ENCODE measurements at places on chromosomes 6 and 20.

DNA sequence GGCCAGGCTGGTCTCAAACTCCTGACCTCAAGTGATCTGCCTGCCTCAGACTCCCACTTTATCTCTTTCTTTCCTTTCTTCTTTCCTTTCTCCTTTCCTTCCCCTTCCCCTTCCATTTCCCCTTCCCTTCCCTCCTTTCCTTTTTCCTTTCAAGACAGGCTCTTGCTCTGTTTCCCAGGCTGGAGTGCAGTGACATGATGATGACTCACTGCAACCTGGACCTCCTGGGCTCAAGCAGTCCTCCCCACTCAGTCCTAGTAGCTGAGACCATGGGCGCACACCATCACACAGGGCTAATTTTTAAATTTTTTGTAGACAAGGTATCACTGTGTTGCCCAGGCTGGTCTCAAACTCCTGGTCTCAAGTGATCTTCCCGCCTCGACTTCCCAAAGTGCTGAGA is 377.6 kb upstream of the ZFP64 start:
- no peak for DNase-seq

DNA sequence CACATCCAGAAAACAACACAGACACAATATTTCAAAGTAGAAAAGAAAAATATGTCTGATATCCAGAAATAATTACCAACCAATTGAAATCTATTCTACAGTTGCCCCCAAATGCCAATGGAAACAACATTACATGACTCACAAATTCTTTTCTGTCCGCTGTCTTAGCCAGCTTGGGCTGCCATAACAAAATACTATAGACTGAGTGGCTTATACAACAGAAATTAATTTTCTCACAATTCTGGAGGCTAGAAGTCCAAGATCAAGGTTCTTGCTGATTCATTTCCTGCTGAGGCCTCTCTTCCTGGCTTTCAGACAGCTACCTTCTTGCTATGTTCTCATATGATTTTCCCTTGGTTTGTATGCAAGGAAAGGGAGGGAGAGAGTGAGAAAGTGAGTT is 698.1 kb downstream of the DHX35 start:
- DNase-seq, result no peak

DNA sequence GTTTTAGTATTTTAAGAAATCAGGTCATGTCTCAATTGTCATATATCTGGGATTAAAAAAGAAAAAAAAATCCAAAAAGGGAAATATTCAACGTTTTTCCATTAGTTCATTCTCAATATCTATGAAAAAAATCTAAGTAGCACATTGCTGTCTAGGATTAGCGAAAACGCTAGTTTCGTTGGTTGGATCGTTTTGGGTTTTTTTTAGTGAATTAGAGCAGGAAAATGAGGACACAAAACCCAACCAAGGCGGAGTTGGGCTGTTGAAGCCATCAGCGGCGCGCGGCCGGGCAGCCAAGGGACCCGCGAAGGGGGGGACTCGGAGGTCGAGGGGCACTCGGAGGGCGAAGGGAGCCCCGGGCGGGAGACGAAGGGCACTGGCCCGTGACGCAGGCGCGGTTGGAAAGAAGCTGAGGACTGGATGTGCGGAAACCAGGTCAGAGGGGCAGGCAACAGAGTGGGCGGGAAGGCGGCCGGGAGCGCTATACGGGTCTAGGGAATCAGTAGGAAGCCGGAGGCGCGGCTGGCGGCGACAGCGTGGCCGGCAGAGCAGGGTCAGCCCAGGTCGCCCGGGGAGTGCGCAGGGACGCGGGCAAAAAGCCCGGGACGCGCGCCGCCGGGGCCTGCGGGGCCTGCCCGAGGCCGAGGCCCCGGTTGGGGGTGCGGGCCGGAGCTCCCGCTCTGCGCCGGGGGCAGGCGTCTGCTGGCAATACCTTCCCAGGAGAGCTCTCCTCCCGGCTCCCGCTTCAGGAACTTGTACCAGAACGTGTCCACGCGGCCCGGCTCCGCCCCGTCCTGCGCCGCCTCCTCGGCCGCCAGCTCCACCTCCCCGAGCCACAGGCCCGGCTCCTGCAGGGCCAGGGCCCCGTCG is 599 bp downstream of the EPM2A start:
- DNase-seq, result peak; percentile 63

GRCh38 chr20:63405102-63405730 is 44.1 kb upstream of the CHRNA4 start:
- no peak for DNase-seq

- no peak for DNase-seq
Measured at GRCh38 chr6:8082954-8083858, 19.0 kb upstream of the BLOC1S5 start.

GRCh38 chr6:106446287-106446885 is 85.9 kb downstream of the CRYBG1 start:
- DNase-seq, result no peak

- no peak for DNase-seq
Measured at GRCh38 chr6:33708516-33709204, 2.8 kb downstream of the UQCC2 start.

DNA sequence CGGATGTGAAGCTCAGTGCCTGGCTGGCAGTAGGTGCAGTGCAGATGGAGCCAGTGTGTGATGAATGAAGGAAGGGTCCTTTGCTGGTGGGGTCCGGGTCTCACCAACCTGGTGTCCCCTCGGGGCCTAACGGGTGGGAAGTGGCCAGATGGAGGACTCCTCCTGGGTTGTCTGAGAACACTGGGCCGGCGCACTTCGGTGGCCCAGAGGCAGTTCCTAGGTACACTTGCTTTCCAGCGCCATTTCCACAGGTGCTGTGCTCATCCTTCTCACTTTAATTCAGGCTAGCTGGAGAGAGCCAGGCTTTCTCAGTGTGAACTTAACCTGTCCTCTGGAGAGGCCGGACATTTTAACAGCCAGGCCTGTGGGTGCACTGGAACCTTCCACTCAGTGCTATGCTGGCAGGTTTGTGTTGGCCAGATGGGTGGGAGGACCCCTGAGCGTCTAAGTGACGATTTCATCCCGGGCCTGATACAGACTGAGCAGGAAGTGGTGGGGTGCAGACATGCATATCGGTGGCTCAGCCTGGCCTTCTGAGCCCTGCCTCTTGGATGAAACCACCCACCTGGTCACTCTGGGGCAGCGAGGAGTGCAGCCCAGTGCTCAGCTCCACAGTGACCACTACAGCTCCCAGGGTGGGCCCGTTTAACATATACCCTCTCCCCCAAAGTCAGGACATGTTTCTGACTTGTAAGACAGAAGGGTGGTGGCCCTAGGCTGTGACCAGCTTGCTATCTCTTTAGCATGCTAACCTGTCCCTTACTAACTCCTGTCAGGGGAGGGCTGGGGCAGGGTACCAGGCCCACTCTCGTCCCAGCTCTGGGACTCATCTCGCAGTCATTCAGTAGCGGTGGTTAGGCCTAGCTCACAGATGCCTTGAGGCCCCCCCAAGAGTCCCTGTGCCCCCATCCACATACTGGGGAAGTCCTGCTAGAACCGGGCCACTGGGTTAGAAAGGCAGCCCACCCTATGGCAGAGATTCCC is 8.2 kb upstream of the PYGB start:
- DNase-seq, result no peak

- no peak for DNase-seq
Measured at GRCh38 chr6:128389820-128390534, 130.4 kb downstream of the PTPRK start.

GRCh38 chr6:138025528-138025978 is 81.7 kb downstream of the PERP start:
- no peak for DNase-seq

DNA sequence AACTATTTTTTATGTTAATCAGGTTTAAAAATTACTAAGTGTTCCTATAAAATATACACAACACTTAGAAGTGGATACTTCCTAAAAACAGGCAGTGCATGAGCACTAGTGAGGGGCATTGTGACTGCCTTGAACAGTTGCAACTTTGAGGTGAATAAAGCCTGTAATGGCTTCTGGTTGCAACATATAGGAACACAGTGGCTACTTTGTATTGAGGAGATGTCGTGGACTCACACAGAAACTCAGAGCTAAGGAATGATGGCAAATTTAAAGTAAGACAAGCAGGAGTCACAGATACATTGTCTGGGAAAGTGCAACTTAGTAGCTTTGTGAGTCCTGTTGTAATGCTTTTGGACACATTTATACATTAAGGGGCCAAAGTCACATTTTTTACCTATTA is 861 bp upstream of the HLA-A start:
- no peak for DNase-seq

- no peak for DNase-seq
Measured at GRCh38 chr20:41524980-41525613, 93.1 kb downstream of the CHD6 start.

DNA sequence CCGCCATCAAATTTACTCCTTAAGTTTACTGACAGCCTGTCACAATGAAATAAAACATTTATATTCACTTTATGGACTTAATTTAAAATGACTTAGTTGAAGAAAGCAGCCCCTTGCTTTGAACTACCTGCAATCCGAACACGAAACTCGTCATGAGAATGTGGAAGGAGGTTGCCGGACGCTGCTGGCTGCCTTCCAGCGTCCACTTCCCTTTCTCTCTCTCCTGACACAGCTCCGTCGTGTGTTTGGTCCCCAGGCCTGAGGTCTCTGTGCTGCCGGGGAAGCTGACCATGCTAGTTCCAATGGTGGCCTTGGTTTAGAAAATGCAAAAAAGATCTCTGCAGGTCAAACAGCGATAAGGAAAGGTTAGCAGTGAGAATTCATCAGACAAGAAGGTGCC is 519.7 kb downstream of the CDH26 start:
- DNase-seq, result no peak

- DNase-seq, result no peak
Measured at GRCh38 chr6:97438011-97438671, 155.1 kb upstream of the MMS22L start.

DNA sequence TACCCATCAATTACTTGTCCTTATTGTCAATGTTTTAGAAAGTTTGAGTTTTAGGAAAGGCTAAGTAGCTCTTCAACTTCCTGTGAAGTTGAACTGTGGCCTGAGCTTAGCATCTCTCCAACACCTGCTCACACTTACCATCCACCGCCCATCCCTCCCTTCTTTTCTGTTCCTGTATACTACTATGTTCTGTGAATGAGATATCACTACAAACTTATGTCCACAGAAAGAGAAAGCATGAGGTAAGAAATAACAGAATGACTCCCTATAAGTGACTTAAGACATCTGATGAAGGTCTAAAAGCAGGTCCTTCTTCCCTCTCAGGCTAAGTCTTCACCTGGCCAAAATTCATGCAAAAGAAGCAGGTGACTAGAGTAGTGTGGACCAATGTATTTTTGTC is 246.3 kb upstream of the PREP start:
- DNase-seq, result no peak

DNA sequence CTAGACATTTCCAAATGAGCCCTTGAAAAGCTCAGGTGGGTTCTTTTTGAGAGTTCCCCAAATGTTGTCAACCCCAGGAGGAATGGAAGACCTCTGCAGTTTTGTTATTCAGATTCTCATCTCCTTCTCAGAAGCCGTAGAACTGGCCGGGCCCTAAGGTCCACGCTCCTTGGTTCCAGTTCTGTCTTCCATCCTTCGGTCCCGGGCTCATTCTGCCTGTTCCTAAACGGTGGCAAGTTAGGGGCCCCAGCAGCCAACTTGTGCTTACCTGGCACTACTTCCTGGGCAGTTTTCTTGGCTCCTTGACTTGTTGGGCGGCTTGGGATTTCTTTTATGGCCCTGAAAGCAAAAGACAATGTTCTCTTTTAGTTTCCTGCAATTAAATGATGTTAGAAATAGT is 6.4 kb downstream of the ESR1 start:
- DNase-seq, result no peak

GRCh38 chr6:164665328-164665727 is 644.1 kb downstream of the C6orf118 start:
- no peak for DNase-seq

- DNase-seq, result peak; percentile 70
Measured at GRCh38 chr6:27157459-27158315, 89.8 kb upstream of the PRSS16 start.

DNA sequence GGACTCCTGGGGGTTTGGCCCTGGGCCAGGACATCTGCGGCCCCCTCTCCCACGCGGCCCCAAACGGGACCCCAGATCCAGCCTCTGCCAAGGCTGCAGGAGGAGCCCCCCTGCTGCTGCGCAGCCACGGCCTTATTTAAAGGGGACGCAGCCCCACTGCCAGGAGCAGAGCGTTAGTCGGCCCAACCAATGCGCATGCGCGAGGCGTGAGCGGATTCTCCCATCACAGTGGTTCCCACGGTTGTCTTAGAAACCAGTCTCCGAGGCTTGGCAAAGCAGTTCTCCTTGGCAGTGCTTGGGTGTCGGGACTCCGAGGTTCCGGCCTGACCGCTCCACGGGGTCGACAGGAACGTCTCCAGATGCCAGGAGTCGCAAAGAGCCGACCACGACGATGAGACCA is 288.3 kb upstream of the ZNF337 start:
- DNase-seq, result no peak

DNA sequence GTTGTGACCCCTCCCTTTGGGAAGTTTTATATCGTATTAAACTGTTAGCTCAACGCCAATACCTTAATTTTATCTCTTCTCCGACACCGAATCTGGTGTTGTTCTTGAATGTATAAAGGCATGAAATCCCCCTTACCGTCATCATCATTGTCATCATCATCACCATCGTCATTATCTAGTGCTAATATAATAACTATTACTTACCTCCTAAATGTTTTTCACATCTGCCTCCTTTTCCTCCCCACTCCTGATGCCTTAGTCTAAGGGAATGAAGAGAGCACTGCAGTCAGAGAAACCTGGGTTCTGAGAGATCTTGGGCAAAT is 677 bp upstream of the ZBTB24 start:
- DNase-seq, result no peak

DNA sequence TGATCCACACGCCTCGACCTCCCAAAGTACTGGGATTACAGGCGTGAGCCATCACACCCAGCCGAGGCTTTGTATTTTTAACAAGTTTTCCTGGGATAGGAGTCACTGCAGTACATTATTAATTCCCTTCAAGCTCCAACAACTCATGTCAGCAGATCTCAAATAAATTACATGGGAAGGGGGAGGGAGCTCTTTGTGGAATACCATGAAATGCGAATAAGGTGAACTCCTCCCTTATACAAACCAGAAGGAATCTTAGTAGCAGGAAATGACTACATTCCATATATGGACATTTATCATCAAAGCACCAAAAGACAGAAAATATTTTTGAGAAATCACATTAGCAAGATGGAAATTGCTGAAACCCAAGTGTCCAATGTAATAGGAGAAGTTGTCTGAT is 2.9 kb downstream of the GSS start:
- DNase-seq, result no peak

- no peak for DNase-seq
Measured at GRCh38 chr6:82245376-82245775, 2.2 kb downstream of the IBTK start.

DNA sequence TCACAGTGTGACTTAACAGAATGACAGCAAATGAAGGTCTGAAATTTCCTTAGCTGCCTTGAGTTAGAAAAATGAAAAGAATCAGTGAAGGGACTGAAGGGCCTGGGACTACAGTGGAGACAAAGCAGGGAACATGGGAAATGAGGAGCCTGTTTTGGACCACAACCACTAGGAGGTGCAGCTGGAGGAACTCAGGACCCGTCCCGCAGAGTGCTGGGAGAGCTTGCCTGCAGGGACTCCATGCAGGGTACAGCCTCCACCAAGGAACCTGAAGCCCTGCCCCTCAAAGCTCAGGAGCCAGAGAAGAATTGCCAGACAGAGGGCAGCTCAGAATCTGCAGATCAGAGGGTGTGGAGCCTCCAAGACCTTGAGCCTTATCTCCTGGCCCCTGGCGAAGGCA is 50.7 kb downstream of the LRFN2 start:
- no peak for DNase-seq

- no peak for DNase-seq
Measured at GRCh38 chr6:125906158-125906998, 50.2 kb upstream of the HINT3 start.

Data from stimulated activated CD4-positive, alpha-beta T cell treated with anti-CD3 and anti-CD28 coated beads, Interleukin-15, amount 100 ng/mL, for 1 hour (primary cell).